ENCODE measurements at places on chromosomes 16 and 17.
A peak's percentile ranks its signal among the peaks of the same experiment; 100 is the strongest.

DNA sequence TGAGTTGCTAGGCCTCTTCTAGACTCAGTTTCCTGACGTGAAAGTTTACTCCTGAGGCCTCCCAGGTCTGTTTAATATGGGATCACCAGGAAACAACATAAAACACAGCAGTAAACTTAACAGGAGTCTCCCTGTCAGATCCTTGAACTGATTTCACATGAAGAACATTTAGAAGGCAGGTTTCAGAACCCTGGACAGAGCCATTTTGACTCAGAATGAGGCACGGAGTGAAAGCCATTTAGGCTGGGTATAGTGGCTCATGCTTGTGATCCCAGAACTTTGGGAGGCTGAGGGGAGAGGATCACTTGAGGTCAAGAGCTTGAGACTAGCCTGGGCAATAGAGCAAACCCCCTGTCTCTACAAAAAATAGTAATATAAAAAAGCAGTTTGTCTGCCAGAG is 289.1 kb downstream of the CA10 start:
- no peak for DNase-seq

- no peak for DNase-seq
Observed at GRCh38 chr17:4551141-4551540, 4.0 kb downstream of the MYBBP1A start.

GRCh38 chr16:88387941-88388627 is 5.3 kb downstream of the ZNF469 start:
- no peak for DNase-seq

DNA sequence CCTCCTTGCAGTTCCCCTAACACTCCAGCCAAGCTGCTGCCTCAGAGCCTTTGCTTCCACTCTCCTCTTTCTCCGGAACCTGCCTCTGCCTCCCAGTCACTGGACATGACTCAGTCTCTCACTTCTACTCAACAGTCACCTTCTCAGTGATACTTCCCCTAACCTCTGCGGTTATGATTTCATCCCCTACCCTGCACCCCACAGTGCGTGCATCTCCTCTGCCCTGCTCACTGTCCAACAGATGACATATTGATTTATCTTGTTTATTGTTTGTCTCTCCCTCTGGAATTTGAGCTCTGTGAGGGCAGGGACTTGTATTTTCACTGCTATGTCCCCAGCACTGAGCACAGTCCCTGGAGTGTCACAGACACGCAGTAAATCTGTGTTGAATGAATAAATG is 100.7 kb downstream of the CYLD start:
- DNase-seq: no peak

GRCh38 chr17:13337151-13337550 is 264.6 kb downstream of the HS3ST3A1 start:
- DNase-seq: no peak

- peak; percentile 26 for DNase-seq
Observed at GRCh38 chr17:44919885-44920564, 4.7 kb upstream of the GFAP start.

DNA sequence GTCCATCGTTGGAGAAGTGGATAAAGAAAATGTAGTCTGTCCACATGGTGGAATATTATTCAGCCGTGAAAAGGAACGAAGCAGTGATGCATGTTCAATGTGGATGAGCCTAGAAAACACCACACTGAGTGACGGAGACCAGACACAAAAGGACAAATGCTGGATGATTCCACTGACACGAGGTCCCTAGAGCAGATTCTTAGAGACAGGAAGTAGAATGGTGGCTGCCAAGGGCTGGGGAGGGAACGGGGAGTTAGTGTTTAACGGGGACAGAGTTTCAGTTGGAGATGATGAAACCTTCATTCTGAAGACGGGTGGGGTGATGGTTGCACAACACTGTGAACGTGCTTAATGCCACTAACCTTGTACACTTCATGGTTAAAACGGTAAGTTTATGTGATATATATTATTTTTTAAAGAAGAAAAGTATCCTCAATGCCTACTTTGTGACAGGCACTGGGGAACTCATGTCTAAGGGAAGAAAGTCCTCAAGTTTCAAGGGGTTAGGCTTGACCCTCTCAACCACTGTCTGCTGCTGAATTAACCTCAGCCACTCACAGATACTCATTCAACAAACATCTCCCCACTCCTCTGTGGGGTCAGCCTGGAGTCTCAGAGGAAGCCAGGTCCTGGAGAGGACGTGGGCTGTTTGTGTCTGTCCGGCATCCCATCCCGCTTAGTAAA is 17.6 kb downstream of the C16orf74 start:
- no peak for DNase-seq

DNA sequence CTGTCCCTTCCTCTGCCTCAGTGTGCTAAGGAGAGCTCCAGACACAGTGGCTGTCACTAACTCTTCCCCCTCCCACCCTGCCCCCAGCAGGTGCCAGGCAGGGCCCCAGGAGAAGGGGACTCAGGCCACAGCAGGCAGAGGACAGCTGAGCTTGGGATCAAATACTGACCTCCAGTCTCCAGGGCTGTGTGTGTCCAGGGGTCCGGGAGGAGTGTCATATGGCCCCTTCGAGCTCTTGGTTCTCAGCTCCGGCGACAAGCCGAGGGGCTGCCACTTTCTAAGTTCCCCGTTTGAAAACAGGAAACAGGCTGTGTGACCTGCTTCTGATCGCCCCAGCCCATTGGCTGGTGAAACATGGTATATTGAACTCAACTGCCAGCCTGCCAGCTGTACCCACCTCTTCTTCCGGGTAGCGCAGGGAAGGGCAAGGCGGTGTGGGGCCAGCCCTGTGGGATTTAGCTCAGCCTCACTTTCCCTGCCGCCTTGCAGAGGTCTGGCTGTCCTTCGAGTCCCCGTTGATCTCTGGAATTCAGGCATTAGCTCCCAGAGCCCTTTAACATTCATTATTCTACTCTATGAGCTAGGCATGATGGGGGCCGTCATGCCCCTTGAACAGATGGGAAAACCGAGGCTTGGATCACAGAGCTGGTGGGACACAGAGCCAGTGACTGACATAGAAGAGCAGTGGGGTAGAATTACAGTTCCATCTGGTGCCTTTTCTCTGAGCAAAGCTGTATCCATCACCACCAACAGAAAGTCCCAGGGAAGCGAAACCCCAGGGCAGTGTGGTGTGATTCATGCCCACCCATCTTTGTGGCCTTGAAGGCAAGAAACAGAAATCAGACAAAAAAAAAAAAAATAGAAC is at the start of gene SNX20:
Gene SNX20 (minus strand): TSS at position 292 of the 865 bp plus-strand sequence. CDS start 3,786 bp downstream, outside the sequence.
- no peak for DNase-seq

- no peak for DNase-seq
Observed at GRCh38 chr17:31392002-31392855, 754 bp downstream of the RAB11FIP4 start.

DNA sequence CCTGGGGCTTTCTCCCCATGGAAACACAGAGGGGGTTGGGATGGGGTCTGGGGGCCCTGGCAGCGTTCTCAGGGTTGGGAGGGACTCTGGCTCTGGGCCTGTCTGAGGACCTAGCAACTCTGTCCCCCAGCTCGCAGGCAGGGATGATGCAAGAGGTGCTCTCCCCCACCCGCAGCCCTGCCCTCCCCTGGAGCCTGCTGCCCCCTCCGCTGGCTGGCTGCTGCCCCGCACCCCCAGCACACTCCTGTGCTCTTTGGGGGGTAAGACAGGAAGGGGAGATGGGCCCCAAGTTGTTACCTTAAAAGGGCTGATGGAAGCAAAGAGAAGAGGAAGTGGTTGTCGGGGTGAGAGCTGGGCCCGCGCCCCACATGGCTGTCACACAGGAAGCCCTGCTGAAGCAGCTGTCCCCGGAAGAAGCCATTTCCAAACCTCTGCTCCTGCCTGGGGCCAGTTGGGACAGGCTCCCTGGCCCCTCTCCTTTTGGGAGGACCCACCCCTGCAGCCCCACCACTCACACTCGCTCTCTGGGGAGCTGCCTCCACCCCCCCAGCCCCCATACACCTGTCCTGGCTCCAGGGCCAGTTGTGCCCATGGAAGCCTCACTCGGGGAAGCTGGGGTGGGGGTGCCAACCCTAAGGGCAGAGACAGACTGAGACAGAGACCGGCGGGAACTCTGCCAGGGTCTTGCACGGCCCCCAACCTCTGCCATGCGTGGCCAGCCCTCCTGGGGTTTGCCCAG is 2.5 kb downstream of the CORO1A start:
- no peak for DNase-seq

Measured in NCI-H1436 treated with DMSO at 0.1 percent for 48 hours (cell line).